ENCODE measurements at places on chromosomes 16 and 17. TPM values are rescaled to one million over a fixed set of nuclear protein-coding genes. Genes with fewer than 3 reads are reported as not detected.

The SLC6A2 gene
- polyA plus RNA-seq: 0.16 TPM

- DNase-seq: peak; percentile 59
These were observed at the start of gene GAS7 for GRCh38 chr17:10198509-10199249. TSS of gene GAS7 (minus strand) at chr17:10198606.

DNA sequence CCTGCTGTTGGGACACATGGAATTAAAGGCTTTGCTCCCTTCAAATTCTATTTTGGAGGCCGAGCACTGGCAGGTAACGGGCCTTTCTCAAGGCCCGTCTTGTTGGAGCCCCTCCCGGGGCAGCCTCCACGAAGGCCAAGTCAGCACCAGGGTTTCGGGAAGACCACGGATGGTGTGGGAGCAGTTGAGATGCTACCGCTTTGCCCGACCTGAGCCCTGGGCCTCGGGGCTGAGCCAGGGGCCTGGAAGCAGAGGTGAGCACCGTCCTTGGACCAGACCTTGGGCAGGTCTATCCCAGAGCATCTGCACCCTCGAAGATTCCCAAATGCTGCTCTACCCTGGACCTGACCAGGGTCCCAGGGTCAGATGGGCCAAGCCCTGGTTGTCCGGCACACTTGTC lies 23.0 kb downstream of the C17orf100 start:
- no peak for DNase-seq

DNA sequence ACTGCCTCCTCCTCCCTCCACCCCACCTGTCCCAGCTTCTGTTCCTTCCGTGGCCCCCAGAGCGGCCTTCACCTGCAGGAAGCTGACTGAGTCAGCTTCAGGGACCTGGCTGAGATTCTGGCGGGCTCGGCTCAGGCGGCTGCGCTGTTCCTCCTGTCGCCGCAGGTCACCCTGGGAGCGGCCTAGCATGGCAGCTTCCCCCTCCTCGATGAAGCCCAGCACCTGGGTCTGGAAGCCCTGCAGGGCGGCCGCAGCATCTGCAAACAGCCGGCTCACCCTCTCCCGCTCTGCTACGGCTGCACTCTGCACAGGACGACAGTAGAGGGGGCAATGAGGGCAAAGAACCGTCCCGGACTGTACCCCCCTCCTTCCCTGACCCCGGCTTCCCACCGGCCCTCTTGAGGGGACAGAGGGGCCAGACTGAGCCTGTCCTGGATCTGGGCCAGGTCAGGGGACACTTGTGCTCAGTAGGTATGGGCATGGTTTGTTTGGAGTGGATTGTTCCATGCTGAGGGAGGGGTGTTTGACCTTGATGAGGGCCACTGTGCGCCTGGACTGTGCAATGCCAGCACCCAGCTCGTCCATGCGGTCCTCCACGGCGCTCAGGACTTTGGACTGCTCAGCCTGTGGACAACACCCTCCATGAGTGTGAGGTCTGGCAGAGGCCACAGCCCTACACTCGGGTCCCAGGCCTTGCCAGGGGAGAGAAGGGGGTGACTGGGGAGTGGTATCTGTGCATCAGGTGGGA lies 2.0 kb downstream of the TRIM47 start:
- no peak for DNase-seq

DNA sequence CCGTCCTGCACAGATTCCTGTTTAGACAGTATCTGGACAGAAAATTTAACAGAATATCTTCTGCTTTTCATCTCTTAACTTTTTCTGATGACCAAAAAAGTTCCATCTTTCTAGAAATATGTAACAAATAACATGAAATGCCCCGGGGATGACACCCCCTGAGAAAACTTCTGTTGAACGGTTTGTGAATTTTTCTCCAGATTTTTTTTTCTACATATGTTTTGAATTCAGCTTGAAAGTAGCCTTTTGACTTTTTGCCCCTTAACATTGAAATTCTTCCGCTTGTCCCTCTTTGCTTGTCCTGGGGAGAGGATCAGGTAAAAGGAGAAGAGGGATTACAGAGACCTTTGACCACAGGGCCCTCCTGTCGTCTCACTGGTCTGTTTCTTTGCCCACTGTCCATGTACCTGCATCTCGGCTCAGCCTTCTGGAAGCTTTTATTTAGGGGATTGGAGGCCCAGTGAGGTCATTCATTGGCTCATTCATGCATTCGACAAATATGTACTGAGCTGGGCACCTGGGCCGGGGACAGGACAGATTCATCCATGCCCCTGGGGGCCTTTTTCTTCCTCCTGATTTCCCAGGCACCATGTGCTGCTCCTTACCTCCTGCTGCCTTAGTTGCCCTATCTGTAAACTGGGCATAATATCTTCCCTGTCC lies 19.6 kb upstream of the CPNE2 start:
- DNase-seq: no peak

DNA sequence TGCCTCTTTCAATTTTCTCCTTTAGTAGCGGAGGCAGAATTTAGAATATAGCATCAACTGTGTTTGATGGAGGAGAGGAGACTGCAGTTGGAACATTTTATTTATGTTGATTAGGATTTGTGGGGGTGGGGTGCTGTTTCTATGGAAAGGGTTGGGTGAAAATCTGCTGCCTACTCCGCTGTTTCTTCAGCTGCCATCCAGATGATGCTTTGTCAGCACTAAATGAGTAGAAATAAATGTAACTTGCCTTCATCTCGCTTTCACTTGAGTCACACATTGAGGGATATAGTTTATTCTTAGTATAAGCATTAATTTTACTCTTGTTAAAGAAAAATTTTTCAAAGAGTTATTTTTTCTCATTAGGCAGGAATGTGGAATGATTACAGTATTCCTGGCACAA lies 42.1 kb downstream of the ABHD15 start:
- no peak for DNase-seq

GRCh38 chr17:48441231-48441711 lies 11.3 kb upstream of the SKAP1 start:
- DNase-seq: no peak

- no peak for DNase-seq
These were observed 3.3 kb downstream of the TPSD1 start for GRCh38 chr16:1258906-1259759.

DNA sequence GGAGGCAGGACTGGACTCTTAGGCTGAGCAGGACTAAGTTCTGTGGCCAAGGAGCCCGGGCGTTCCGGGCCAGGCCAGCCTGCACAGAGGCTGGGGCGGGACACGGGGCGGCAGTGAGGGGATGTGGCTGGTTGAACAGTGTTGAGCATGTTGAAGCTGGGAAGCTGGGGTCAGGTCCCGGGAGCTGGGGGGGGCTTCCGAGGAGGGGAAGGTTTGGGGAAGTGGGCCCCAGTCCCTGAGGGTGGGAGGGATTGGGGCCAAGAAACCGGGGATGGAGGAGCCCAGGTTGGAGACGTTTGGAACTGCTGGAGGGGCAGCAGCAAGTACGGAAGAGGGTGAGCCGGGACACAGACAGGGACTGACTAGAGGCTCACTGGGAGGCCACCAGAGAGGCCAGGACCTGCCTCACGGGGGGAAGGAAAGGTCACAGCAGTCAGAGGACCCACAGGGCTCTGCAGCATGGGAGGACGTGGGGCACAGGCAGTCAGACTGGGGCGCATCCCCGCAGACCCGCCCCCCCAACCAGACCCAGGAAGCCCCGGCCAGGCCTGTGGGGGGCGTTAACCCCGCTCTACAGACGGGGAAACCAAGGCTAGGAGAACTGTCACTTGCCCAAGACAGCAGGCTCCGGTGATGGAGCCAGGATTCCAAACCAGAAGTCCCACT lies 9.5 kb downstream of the TAX1BP3 start:
- DNase-seq: no peak

All from left renal cortex interstitium (tissue), 4 donors.